ENCODE measurements at places on chromosomes 6 and 20. TPM values are rescaled to one million over a fixed set of nuclear protein-coding genes. Genes with fewer than 3 reads are reported as not detected.
A peak's percentile ranks its signal among the peaks of the same experiment; 100 is the strongest.

DNA sequence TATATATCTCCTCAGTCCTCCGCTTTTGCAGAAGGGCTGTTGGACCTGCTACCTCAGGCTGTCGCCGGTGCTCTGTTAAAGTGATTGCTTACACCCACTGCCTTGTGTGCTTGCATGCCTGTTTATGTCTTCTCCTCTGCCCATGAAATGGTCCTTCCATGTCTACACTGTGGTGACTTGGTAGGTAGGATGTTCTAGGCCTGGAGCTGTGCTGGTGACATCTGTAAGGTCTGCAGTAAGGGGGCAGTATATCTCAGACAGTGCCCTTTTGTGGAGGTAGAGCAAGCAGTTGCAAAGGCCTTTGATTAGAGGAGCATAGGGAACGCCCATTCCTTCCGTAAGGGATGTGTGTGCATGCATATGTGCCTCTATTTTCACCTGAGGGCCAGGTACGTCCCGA is 40.3 kb downstream of the VAPB start:
- no peak for ATAC-seq

DNA sequence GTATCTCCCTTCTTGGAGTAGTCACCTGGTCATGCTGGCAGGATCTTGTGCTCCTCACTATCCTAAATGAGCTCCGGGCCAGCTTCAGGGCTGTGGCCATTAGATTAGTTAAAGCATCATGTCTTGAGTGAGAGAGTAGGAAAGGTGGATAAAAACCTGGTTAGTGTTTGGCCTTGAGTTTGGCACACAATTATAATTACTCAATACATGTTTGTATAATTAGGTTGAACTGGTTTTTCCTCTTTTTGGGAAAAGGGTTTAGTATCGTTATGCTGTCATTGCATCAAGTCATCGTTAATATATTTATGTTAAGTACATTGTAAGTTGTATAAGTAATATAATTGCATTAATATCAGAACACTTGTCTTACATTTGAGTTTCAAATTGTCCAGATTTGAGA is 126.3 kb downstream of the CDKAL1 start:
- no peak for ATAC-seq

Gene RIMS1
- total RNA-seq: 66.5 TPM

Gene IP6K3
- 0.32 TPM for total RNA-seq

Gene PRDM13
- not detected for total RNA-seq

- ATAC-seq: no peak
Observed at GRCh38 chr6:53939830-53940229, 145.0 kb downstream of the LRRC1 start.

- no peak for ATAC-seq
Observed at GRCh38 chr6:140833408-140833807, 1299.3 kb upstream of the GJE1 start.

Gene HLA-DMB
- total RNA-seq: 26.0 TPM

GRCh38 chr20:41232973-41233926 is 84.3 kb downstream of the ZHX3 start:
- peak; percentile 67 for ATAC-seq

Gene SIRPD
- 0.27 TPM for total RNA-seq

Gene CTCFL
- not detected for total RNA-seq

- peak; percentile 29 for ATAC-seq
Observed at GRCh38 chr20:36093025-36093803, 61.3 kb upstream of the EPB41L1 start.

- ATAC-seq: no peak
Observed at GRCh38 chr6:101513181-101513580, 119.7 kb downstream of the GRIK2 start.

- no peak for ATAC-seq
Observed at GRCh38 chr20:40668449-40669228, 20.4 kb downstream of the MAFB start.

Gene TNXB
- total RNA-seq: 154 TPM

GRCh38 chr6:160393891-160394653 is 45.9 kb downstream of the SLC22A3 start:
- no peak for ATAC-seq

Gene PLCB4
- 52.9 TPM for total RNA-seq

GRCh38 chr6:112752791-112753190 is 405.7 kb downstream of the RFPL4B start:
- ATAC-seq: no peak

Gene OVOL2
- not detected for total RNA-seq

- peak; percentile 70 for ATAC-seq
Observed at GRCh38 chr6:152301021-152301764, 336.0 kb downstream of the SYNE1 start.

DNA sequence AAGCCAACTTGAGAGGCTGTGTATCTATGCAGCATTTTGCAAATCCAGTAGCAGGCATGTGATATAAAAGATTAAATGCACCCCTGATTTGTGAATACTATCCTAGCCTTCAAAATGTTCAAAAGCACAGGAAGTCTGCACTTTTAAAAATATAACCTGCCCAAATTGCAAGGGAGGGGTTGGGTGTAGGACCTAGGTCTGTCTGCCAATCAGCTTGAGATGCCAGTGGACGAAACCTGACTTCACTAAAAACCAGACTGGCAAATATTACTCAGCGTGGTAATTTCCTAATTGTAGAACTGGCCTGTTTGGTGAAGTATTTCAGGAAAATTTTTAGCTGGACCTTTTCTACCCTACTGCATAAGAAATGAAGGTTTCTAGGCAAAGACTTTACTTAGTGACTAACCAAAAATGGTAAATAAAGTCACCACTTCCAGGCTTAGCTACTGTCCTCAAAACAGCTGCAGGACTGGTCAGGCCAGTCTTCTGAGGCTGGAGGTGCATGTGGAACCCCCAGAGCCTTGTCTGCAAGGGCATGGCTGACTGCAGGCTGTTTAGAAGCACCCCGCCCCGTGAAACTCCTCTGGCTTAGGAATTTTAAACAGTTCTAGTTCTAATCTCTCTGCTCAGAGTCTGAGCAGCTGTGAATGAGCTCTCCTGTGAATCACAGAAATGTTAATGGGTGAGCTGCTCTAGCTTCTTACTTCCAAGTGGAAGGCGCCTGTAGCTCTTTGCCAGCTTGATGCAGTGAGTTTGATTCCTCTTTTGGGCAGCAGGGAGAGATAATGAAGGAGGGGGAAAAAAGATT is 104.4 kb upstream of the ESR1 start:
- no peak for ATAC-seq

DNA sequence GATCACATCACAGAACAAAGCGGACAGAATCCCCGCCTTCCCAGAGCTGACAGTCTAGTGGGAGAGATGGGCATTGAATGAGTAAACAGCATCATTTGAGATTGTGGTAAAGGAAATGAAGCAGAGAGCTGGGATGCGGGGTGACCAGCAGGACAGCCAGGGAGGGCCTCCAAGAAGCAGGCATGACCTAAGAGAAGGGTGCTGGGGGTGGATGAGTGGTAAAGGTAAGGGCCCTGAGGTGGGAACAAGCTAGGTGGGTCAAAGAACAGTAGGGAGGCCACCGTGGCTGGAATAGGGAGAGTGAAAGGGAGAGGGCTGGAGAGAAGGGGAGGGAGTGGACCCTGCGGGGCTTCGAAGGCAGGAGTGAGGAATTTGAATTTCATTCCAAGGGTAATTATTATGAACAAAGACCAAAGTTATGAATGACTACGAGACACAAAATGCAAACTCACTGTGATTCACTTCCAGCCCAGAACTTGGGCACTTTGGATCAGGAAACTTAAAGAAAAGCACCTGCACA is 61.4 kb downstream of the CEBPB start:
- no peak for ATAC-seq

DNA sequence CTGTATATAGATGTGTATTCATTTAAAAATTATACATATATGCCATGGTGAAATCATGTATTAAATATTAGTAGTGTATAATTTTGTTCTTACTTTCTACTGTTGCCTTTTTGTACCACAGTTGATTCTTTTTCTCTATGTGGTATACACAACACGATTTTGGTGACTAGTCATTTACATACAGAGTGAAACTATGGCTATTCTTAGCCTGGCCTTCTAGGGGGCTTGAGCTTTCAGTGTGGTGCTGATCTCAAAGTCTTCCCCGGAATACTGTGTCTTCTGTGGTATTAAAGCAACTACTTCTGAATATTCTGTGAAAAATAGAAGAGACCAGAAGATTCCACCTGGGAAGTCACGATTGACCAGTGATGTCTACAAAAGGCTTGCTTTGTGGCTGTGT is 301.9 kb downstream of the UTRN start:
- ATAC-seq: no peak

GRCh38 chr6:150142670-150143515 is at the start of gene PPP1R14C:
PPP1R14C (plus strand) TSS chr6:150143044; CDS start chr6:150143193, 149 bp downstream.
- ATAC-seq: peak; percentile 37

Gene SH3BGRL2
- 24.4 TPM for total RNA-seq

Gene MAP1LC3A
- 134 TPM for total RNA-seq

DNA sequence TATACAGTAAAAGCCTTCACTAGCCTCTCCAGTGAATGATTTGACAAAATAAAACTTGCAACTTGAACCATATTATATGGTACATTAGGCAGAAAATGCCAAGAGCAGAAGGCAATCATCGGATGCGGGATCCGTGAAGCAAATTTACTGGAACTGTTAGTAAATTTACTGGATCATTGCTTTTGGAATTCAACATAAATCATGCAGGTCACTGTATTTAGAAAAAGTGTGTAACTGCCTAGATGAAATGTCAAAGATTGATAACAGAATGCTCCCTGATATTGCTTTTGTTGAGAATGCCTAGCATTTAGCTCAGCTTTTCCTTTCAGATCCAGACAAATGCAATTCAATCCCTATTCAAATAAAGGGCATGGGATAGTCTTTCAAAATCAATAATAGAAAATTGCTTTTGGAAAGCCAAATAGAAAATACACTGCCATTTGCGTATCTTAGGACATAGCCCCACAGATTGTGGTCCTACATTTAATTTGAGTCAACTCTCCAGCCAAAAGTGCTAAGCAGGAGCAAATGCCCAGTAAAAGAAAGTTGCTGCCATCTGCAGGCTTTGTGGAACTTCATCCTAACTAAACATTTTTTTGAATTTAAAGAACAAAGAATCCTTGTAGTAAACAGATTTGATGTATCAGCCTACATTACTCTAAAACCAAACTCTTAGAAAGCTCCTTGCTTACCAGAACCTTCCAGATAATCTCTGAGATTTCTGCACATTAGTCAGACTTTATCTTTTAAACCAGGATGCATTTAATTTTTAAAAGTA is 109.5 kb upstream of the HSF2 start:
- ATAC-seq: no peak

Gene SUN5
- total RNA-seq: not detected

GRCh38 chr6:33840048-33840926 is 36.5 kb upstream of the MLN start:
- ATAC-seq: peak; percentile 67

DNA sequence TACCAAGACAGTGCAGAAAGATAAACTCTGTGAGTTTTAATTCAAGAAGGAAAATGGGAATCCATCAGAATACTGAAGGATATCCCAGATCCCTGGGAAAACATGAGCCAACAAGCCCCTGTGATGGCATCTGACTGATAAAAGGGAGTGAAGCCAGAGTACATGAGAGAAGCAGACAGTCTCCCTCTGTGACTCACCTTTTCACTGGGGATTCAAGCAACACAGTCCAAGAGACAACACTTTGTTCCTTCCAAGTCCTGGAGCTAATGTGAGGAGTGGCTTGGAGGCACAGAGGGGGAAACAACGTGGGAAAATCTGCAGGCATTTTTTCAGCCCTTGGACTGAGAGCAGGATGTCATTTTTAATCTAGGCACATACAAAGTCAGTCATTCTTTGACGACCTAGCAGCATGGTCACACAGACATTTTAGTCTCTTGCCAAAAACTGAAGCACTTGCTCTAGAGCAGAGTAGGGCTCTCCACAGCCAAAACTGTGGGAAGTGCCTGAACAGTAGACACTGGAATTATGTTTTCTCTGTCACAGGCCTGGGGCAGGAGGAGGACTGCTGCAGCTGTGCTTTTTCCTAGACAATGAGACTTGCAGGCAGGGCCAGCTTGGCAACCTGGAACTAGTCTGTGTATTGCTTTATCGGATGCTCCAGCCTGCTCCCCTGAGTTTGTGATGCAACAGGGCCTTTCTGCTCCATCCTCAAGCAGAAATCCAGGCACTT is 465.0 kb upstream of the GJE1 start:
- no peak for ATAC-seq

GRCh38 chr20:46022411-46023147 is 6.4 kb upstream of the SLC12A5 start:
- peak; percentile 34 for ATAC-seq

DNA sequence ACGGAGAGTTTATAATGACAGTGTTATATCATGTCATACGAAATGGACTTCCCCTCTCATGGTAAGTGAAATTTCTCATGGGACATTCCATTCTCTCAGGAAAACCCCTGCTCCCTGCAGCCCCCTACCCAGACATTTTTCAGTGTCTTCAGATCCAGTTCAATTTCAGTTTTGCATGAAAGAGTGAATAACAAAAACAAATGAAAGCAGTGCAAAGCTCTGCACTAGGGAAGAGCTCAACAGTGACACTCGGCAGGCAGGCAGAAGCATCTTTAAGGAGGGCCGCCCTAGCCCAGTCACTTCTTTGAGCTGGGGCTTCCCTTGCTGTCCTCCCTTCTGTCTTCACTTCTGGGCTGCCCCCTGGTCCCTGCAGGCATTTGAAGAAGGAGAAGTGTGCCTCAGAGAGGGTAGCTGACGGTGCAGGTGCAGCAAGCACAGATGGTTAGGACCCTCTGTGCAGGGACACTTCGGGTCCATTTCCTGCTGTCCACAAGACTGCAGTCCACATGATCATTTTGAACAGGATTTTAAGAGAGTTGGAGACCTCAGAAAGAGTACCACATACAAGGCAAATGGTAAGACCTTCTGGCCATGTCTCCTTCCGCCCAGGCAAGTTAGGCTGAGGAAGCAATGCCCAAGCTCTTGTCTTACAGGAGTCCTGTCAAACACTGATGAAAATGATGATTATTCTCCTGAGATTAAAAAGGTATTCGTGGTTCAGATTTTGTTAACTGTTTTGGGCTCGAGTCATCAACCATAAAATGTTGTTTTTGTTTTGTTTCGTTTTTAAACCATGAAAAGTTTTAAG is 5.4 kb upstream of the DUSP22 start:
- ATAC-seq: no peak

GRCh38 chr20:58714923-58715351 is 22.3 kb downstream of the NPEPL1 start:
- no peak for ATAC-seq

DNA sequence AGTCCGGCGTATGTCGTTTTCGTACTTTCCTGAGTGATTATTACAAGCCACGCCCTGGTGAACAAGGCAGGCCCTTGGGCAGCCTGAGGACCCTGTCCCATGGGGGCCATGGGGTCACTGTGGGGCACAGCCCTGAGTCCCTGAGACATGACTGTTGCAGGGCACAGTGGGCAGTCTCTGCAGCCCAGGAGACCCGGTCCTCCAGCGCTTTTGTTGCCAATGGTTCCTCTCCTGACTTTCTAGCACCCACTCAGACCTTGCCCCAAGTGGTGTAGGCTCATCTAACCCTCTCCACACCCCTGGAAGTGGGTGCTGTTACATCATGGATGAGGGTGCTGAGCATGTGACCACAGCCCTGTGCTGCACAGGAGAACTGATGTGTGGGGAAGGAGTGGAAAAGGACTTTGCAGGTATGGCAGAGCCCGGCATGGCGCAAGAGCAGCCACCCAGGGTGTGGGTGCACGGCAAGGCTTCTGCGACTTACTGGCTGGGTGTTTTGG is 319.5 kb downstream of the TAF4 start:
- ATAC-seq: no peak

- no peak for ATAC-seq
Observed at GRCh38 chr6:15148356-15148946, 97.4 kb upstream of the JARID2 start.

Measured in gastroesophageal sphincter (tissue), 4 donors.